ENCODE measurements at places on chromosomes 3 and 15.
A peak's percentile ranks its signal among the peaks of the same experiment; 100 is the strongest.

GRCh38 chr3:71250026-71250425 is 333.5 kb downstream of the FOXP1 start:
- no peak for DNase-seq

DNA sequence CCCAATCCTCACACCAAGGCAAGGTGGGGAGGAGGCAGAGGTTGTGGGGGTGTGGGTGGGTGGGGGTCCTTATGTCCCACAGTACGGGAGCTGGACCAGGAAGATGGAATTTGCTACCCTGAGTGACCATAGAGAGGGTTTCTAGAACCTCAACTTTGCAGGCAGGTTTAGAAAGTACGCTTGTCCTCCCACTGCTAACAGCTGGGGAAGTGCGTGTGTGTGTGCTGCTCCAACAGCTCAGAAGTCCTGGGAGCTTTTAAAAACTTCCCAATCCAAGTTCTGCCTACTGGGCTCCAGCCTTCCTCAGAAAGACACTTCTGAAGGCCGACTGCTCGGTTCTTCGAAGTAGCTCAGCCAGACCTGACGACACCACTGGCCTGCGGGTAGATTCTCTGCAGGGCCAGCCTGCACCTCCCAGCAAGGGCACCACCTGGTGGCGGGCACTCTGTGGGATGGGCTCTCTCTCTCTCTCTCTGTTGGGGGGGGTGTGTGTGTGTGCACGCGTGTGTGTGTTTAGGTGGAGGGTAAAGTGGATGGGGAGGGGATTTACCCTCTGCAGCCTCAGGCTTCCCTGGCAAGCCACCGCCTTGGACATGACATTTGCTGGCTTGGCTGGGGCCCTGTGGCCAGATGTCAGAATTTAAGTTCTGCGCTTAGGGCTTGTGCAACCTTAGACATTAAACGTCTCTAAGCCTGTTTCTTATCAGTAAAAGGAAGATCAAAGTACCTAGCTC is 15.6 kb downstream of the TMEM158 start:
- DNase-seq = peak; percentile 40

GRCh38 chr3:346186-346585 is 149.6 kb downstream of the CHL1 start:
- DNase-seq = no peak

DNA sequence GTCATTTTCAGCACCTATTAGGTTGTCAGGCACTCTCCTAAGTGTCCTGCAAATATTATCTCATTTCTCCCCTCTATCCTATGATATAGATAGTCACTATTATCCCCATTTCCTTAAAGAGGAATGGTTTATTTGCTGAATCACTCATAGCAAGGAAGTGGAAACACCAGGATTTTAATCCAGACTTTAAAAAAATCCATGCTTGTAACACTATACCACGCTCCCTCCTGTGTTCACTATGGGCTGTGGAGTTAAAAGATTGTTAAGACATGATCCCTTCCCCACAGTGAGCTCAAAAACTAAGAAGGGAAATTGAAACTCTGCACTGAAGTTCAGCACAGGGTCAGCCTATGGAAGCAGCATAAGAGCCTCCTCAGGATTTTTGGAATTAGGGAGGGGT is 60.2 kb downstream of the TMEM39A start:
- DNase-seq = no peak

- peak; percentile 47 for DNase-seq
These were observed 78.1 kb upstream of the LMOD3 start for GRCh38 chr3:69200384-69201068.

GRCh38 chr15:90234096-90234988 is at the start of gene GDPGP1:
Gene GDPGP1 (plus strand): TSS chr15:90234209. CDS start chr15:90240909, 6,700 bp downstream.
- no peak for DNase-seq

GRCh38 chr15:27695726-27696125 is 403.4 kb downstream of the OCA2 start:
- no peak for DNase-seq

DNA sequence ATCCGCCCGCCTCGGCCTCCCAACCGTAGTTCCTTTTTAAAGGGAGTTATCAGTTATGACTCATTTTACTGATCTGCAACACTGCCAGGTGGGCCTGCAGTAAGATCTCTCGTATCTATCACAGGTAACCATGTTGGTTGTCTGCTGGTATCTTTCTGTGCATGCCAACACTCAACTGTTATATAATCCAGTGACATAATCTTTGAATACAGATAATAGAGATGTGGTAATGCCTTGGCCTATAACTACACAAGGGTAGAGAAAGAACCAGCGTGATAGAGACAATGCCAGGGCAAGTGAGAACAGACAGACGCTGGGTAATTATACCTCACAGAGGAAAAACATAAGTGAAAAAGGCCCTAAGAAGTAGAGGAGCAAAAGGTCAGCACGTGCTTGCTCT is 11.0 kb upstream of the ARPP19 start:
- DNase-seq = no peak

DNA sequence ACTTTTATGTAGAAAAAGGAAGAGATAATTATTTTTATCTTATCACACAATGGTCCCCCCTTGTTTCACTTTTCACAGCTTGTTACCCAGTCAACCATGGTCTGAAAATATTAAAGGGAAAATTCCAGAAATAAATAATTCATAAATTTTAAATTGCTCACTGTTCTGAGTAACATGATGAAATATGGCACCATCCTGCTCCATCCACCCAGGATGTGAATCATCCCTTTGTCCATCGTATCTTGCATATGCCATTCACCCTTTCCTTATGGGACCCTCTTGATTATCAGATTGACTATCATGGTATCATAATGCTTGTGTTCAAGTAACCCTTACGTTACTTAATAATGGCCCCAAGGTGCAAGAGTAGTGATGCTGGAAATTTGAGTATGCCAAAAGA is 43.7 kb downstream of the ANKRD28 start:
- DNase-seq = no peak

GRCh38 chr3:149511040-149511626 is 36.6 kb downstream of the TM4SF4 start:
- DNase-seq = no peak

DNA sequence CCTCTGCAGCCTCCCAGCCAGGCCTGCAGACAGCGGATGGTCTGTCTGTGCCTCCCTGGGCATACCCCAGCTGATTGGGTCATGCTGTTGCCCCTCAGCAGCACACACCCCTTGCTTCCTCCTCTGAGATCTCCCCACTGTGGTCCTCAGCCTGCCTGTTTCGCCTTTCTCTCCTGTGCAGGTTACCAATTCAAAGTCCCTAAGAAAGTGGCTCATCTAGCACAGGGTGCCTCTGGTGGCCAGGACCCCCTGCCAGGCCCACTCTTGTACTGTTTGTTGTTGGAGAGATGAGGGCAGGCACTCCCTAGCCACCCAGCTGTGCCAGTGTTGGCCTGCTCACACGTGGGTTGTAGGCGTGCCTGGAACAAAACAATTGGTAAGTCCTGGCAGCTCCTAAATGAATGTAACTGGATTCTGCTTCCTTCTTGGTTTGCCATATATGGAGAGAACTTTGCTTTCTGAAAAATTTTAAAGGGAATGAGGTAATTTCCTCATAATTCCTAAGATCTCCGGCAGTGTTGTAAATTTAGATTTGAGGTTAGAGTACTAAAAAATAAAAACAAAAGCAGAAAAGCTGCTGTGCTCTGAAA is 213.2 kb upstream of the IL12A start:
- peak; percentile 90 for DNase-seq

GRCh38 chr15:34065261-34065660 is 26.3 kb upstream of the AVEN start:
- DNase-seq = no peak

DNA sequence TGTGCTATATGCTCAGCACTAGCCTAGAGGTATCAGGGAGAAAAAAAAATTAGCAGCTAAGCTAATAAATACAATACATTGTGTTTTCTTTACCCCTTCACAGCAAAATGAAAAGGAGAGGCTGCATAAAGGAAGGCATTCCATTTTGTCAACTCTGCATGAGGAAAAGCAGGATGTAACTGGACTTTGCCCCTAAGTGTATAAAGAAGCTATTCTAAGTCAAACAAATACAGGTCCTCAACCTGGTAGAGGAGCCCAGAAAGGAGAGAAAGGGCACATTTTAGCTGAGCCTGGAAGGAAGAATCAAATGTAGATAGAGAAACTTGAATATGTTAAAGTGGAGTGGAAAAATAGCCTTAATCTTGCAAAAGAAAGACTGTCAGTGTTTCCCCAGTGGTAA is 89.0 kb upstream of the SPRED1 start:
- no peak for DNase-seq

DNA sequence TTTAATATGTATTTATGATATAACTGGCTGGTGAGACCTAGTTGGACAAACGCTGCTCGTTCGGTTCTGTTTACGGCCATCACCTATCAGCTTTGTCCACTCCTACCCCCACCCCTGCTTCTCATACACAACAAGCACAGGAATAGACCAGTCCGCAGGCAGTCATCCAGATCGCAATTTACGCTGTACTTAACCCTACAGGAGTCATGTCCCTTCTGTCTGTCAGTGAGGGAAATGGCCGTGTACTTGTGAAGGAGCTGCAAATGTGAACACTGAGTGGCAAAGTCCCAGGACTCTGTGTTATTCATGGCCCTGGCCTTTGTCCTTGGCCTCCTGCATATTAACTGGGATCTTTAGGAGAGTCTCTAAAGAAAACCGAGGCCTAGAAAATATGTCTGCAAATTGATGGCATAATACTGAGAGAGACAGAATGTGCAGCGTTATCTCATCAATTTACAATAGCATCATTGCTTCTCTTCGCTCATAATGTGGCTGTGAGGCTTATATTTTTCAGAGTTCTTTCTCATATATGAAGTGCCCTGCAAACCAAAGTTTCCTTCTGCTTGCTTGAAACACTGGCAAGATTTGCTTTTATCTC is 7.2 kb upstream of the ABHD10 start:
- DNase-seq = no peak

DNA sequence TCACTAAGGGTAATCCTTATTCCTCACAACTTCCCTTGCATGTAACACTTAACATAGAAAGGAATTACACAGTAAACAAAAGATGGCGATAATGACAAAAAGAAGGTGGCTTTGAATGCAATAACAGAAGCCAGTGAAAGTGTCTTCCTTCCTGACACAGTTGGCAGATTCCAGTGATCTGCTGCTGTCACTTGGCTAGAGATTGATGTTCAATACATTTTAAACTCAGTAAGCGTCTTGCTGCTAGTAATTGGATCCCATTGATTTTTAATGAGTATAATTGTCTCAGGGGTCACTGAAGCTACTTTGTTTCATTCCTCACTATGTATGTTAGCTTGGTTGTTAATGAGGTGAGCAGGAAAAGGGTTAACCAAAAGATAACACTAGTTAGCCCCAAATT is 692.7 kb downstream of the NTRK3 start:
- no peak for DNase-seq

- no peak for DNase-seq
These were observed 147.8 kb downstream of the SOX2 start for GRCh38 chr3:181859518-181859917.

DNA sequence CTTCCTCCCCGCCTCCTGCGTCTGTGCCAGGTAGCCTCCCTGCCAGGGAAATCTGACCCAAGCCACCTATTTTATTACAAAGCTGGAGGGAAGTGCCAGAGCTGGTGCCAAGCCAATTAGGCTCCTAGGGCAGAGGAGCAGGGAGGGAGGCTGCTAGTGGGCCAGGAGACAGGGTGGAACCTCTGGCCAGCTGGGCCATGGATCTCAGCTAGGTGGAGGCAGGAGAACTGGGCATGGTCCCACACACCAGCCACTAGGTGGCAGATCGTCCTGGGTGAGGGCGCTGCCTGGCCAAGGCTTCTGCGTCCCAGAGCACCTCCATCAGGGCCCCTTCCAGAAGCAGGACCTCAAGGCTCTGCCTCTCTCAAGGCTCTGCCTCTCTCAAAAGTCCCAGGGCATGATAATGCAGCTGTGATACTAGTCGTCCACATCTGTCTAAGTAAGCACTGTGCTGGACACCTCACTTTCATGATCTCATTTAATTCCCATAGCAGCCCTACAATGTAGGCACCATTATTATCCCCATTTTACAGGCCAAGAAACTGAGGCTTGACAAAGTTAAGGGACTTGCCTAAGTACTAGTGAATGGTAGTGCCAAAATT is 4.5 kb upstream of the RFT1 start:
- peak; percentile 26 for DNase-seq

DNA sequence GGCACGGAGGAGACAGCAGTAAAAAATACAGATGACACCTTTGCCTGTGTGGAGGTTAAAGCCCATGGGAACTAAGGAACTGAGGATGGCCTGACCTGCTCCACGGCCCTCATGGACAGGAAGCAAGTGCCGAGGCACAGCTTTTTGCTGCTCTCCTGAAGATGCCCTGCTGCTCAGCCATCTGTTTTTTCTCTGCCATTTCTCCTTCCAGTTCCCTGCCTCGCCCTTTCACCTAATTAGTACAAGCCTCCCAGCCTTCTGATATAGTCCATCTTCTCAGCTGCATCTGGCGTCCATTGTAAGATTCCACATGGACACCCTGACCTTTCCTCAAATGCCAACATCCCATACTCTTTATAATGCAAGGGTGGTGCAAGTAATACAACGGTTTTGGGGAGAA is 11.8 kb upstream of the CXCR6 start:
- DNase-seq = no peak

DNA sequence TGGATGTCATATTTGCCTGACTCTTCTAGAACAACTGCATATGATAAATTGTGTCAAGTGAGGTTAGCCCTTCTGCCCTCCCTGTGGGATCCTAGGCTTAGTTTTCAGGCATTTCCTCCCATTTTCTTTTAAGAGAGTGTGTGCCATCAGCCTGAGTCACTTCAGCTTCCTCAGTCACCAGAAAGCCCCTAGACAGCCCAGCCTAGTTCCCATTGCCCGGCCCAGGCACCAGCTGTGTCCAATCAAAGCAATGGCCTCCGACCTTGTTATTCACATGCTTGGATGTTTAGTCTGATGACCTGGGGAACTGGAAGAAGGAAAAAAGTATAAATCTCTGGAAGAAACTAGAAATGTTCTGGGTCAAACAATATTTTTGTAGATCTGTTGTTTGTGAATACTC is 221.9 kb upstream of the LRIG1 start:
- no peak for DNase-seq

DNA sequence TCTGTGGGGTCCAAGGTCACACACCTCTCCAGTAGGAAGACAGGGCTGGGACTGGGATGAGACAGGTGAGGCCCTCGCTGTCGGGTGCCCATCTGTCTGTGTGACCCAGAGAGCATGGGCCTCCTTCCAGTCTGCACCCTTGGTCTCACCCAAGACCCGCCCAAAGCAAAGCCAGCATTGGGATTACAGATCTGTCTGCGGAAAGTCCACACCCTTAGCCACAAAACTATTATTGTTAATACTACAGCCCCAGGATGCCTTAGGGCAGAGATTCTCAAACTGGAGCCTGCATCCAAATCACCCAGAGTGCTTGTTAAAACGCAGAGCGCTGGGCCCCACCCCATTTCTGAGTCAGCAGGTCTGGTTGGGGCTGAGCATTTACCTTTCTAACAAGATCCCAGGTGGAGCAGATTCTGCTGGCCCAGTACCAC is 58.5 kb upstream of the ZNF148 start:
- no peak for DNase-seq

- DNase-seq = no peak
These were observed 208.1 kb downstream of the OSBPL10 start for GRCh38 chr3:31772758-31773473.

GRCh38 chr15:66901336-66902100 is 163.9 kb upstream of the SMAD3 start:
- DNase-seq = no peak

GRCh38 chr3:46221938-46222337 is 13.8 kb upstream of the CCR1 start:
- no peak for DNase-seq

Measured in NCI-H345 (cell line).